ENCODE measurements at places on chromosomes 2 and 18.

- no peak for DNase-seq
Measured at GRCh38 chr2:1224901-1225300, 188.4 kb upstream of the TPO start.

DNA sequence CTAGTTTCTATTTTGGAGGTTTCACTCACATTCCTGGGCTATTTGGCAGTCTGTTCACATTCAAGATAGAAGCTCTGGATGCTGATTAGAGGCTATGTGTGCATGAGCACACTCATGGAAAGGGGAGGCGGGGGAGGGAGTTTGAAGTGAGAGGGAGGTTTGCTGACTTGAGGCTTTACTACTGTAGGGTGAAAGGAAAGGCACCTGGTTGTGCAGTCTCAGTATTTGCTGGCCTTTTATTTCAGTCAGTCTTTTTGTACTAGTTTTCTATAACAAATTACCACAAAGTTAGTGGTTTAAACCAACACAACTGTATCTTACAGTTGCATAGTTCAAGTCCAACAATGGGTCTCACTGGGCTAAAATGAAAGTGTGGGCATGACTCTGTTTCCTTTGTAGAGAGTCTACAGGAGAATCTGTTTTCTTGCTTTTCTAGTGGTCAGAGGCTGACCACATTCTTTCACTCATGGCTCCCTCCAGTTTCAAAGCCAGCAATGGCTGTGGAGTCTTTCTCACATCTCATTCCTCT lies 47.7 kb upstream of the NR4A2 start:
- no peak for DNase-seq

- no peak for DNase-seq
Measured at GRCh38 chr2:145584353-145584752, 1064.4 kb upstream of the ZEB2 start.

DNA sequence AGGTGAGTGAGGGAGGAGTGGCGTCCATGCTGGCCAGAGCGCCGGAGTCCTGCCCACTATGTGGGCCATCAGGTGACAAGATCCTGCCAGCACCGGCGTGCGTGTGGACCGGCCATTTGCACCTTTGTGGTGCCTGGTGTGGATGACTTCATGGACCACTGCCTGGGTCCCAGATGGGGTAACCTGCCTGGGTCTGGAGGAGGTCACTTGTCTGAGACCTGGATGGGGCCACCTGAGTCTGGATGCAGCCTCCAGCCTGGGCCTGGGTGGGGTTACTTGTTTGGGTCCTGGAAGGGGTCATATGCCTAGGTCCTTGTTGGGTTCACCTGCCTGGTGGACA lies 299.6 kb downstream of the NDUFA10 start:
- no peak for DNase-seq

GRCh38 chr2:160731856-160732255 lies 238.2 kb upstream of the RBMS1 start:
- DNase-seq = no peak

DNA sequence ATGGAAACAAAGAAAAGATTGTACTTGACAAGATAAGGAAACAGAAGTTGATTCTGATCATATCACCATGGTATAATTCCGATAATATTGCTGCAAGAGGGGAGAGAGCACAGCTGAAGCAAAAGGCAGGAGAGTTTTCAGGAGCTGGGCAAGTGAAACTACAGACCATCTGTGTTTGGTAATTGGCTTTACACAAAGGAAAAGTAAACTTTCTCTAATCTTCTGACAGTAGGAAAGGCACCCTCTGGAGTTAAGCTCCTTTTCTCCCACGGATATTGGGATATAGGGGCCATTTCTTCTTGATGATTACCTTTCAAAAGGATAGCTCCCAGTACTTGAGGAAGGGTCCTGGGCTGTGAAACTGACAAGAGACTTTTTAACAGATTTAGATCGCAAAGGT lies 29.9 kb upstream of the REG3A start:
- no peak for DNase-seq

- DNase-seq = no peak
Measured at GRCh38 chr2:65991381-65992197, 443.3 kb upstream of the MEIS1 start.

DNA sequence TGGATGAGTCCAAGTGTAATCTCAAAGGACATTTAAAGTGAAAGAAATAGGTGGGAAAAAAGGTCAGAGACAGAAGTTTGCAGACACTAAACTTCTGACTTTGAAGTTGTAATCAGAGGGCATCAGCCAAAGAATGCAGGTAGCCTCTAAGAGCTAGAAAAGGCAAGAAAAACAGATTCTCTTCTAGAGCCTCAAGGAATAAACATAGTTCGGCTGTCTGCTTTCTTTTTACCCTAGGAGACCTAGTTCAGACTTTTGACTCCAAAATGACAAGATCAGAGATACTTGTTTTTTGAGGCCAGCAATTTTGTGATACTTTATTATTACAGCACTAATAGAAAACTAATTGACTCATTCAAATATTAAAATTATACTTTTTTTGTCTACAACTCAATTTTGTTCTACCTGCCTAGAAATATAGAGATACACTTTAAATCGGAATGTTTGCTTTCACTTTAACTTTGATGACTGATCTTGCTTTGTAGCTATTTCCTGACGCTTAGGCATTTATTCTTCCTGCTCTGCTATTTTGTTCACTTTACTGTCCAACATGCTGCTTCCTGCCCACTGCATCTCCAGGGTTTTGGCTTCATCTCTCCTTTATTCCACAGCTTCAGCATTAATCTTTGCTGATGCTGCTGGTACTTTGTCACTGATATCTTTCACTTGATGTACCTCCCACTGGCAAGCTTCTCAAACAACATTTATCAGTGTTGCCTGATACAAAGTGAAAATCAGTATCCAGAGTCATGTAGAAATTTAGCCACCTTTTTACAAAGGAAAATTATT lies 272.5 kb downstream of the DSEL start:
- no peak for DNase-seq

DNA sequence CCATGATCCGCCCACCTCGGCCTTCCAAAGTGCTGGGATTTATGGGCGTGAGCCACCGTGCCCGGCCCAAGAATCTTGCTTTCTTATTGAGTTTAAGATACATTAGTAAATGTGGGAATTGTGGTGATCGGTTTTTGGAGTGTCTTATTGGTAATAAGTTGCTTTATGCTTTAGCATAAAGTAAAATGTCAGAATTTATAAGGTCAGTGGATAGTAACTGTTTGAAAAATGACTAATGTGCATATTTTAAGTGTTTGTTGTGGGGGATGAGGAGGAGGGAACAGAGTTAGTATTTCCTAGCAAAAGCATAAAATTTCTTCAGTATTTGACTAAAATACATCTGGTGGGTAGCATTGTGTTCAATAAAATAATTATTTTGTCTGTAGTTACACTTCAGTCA lies 77.4 kb downstream of the SLC39A10 start:
- no peak for DNase-seq

GRCh38 chr2:43790147-43790546 lies 16.3 kb downstream of the DYNC2LI1 start:
- no peak for DNase-seq

DNA sequence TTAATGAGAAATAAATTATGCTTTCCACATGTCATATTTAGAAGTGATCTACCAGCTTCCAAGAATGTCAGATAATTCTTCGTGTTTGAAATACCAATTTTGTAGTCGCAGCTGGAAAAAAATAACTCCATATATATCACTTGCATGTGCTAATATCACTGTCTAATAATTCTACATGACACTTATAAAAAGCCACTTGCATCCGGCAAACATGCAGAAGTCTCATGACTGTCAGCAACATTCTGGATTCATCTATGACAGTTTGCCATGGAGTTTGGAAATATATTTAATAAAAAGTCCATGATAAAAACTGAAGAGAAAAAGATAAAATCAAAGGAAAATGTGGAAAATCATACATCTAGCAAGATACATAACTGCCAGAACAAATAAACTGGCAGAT lies 1784.4 kb downstream of the SUCLG1 start:
- DNase-seq = no peak

DNA sequence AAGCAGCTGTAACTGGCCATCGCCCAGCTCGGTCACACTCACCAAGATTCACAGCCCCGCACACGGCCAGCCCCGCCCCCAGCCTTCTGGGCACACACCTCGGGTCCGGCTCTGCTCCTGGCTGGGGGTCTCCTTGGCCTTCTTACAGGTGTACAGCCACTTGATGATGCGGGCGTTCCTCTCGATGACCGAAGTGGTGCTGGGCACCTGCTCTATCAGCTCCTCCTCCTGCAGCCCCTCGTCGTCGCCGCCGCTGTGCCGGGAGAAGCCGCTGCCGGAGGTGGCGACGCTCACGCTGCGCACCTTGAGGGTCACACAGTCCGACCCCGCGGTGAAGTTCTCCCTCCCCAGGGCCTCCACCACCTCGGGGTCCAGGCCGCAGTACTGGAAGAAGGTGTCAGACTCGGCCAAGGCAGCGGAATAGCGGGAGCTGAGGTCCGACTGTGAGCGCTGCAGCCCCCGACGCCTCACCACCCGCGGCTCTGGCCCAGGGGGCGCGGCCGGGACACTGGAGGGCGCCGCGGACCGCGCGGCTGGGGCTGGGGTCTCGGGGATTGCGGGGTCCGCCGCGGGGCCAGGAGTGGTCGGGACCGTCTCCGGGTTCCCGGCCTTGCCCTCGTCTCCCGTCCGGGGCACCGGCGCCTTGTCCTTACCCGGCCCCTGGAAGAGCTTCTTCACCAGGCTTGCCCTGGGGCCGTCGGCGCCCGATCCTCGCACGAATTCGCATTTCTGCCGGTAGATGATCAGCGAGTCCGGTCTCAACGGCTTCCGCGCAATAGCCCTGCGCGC lies 769 bp downstream of the FAM110C start:
- no peak for DNase-seq

- no peak for DNase-seq
Measured at GRCh38 chr2:17270894-17271293, 247.3 kb downstream of the RAD51AP2 start.

GRCh38 chr18:23967321-23968089 lies 47.0 kb upstream of the TTC39C start:
- no peak for DNase-seq

- no peak for DNase-seq
Measured at GRCh38 chr2:19120941-19121750, 237.3 kb downstream of the OSR1 start.

Data from caudate nucleus (tissue), 63 donors.